ENCODE measurements at places on chromosomes 3 and 15. TPM values are rescaled to one million over a fixed set of nuclear protein-coding genes. Genes with fewer than 3 reads are reported as not detected.
A peak's percentile ranks its signal among the peaks of the same experiment; 100 is the strongest.

Gene TM4SF4
- not detected for total RNA-seq

Gene IL17RE
- total RNA-seq: 1.1 TPM

Gene GOLGA8S
- 1.2 TPM for total RNA-seq

Gene REC114
- not detected for total RNA-seq

Gene SQOR
- 65.6 TPM for total RNA-seq

Gene TNNC1
- 3.2 TPM for total RNA-seq

DNA sequence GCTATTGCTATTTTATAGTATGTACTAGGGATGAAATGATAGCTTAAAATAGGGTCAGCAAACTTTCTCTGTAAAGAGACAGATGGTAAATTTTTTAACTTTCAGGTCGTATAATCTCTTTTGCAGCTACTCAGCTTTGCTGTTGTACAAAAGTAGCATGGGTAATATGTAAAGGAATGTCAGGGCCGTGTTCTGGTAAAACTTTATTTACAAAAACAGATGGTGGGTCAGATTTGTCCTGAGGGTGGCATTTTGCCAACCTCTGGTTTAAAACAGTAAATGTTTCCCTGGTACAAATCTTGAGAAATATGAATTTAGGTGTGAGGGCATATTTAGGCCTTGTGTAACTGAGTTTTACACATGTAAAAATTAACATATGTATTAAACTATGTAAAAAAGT lies 18.6 kb downstream of the NMD3 start:
- H3K36me3 ChIP-seq: peaks cover 27% of the 10 kb centered on the region
- peaks cover 4% of the 10 kb centered on the region for H3K4me1 ChIP-seq
- H3K27ac ChIP-seq: no peak overlapping the region
- no peak for DNase-seq
- no peaks in the 10 kb centered on the region for H3K27me3 ChIP-seq

- H3K4me1 ChIP-seq: peaks cover 1% of the 10 kb centered on the region
- no peak for DNase-seq
- H3K4me3 ChIP-seq: no peak overlapping the region
- no peaks in the 10 kb centered on the region for H3K27me3 ChIP-seq
- H3K36me3 ChIP-seq: no peaks in the 10 kb centered on the region
Measured at GRCh38 chr3:79521221-79521848, 246.5 kb downstream of the ROBO1 start.

DNA sequence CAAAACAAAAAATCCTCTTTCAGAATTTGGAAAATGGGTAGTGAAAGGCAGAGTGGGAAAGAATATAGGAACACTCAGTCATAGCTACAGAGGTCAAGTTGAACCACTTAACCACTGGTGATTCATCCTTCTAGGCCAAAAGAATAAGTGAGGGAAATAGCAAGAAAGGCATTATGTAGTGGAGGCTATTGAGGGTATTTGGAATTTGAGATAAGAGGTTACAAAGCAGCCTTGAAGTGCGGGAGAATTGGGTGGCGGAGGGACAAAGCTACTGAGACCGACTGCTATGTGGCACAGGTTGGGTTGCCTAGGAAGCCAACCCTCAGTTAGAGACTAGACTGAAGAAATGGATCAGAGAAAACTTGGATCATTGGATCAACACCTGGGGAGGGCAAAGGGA lies 109.5 kb downstream of the SYNPR start:
- H3K27me3 ChIP-seq: no peaks in the 10 kb centered on the region
- no peak for DNase-seq
- H3K4me1 ChIP-seq: no peaks in the 10 kb centered on the region
- no peak overlapping the region for H3K4me3 ChIP-seq
- H3K36me3 ChIP-seq: no peaks in the 10 kb centered on the region

GRCh38 chr3:23877329-23877980 lies 39.3 kb downstream of the NKIRAS1 start:
- H3K27me3 ChIP-seq: no peaks in the 10 kb centered on the region
- no peak for DNase-seq
- peaks cover 13% of the 10 kb centered on the region for H3K4me1 ChIP-seq
- no peak overlapping the region for H3K27ac ChIP-seq

GRCh38 chr3:174126990-174127758 lies 729.6 kb downstream of the NLGN1 start:
- H3K4me1 ChIP-seq: no peaks in the 10 kb centered on the region
- DNase-seq: no peak
- no peak overlapping the region for H3K4me3 ChIP-seq
- no peaks in the 10 kb centered on the region for H3K36me3 ChIP-seq
- no peaks in the 10 kb centered on the region for H3K27me3 ChIP-seq
- H3K27ac ChIP-seq: no peak overlapping the region

GRCh38 chr15:38864827-38865581 lies 300.4 kb upstream of the RASGRP1 start:
- no peak overlapping the region for H3K27ac ChIP-seq
- no peaks in the 10 kb centered on the region for H3K36me3 ChIP-seq
- H3K27me3 ChIP-seq: peaks cover 12% of the 10 kb centered on the region
- H3K4me1 ChIP-seq: peaks cover 3% of the 10 kb centered on the region
- no peak for DNase-seq

DNA sequence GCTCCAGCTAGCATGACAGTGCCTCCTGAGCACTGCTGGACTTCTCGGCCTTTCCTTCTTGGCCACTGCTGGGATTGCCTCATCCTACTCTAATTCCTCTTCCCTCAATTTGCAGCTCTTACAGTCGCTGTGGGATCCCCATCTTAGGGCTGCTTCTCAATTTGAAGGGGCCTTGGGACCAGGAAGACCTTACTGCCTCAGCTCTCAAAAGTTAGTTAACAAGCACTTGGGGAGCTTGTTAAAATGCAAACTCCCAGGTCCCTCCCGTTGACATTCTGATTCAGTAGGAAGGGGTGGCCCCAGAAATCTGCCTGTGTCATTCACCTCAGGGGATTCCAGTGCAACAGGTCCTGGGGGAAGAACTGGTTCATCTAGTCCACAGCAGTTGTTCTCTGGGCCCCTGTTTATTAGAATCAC lies 14.8 kb downstream of the BDH1 start:
- H3K4me1 ChIP-seq: no peaks in the 10 kb centered on the region
- no peak overlapping the region for H3K27ac ChIP-seq
- peaks cover 48% of the 10 kb centered on the region for H3K36me3 ChIP-seq

DNA sequence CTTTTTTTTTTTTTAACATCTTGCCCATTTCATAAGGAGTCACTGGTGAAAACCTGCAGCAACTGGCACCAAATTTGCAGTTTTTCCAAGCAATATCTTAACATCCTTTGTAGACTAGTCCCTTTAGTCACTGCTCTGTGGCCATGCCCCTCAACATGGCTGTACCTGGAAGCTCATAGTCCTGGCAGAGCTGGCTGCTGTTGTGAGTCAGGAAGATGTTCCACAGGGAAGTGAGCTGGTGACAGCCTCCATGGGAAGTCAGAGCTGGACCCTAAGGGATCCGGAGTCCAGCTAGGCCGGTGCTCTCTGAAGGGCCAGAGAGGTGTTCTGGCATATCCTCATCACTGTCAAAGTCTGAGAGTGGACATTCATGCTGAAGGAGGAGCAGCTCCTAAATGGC lies 99.3 kb upstream of the ZBED2 start:
- no peaks in the 10 kb centered on the region for H3K27me3 ChIP-seq
- no peak overlapping the region for H3K27ac ChIP-seq
- DNase-seq: no peak
- no peak overlapping the region for H3K4me3 ChIP-seq
- peaks cover 8% of the 10 kb centered on the region for H3K36me3 ChIP-seq

DNA sequence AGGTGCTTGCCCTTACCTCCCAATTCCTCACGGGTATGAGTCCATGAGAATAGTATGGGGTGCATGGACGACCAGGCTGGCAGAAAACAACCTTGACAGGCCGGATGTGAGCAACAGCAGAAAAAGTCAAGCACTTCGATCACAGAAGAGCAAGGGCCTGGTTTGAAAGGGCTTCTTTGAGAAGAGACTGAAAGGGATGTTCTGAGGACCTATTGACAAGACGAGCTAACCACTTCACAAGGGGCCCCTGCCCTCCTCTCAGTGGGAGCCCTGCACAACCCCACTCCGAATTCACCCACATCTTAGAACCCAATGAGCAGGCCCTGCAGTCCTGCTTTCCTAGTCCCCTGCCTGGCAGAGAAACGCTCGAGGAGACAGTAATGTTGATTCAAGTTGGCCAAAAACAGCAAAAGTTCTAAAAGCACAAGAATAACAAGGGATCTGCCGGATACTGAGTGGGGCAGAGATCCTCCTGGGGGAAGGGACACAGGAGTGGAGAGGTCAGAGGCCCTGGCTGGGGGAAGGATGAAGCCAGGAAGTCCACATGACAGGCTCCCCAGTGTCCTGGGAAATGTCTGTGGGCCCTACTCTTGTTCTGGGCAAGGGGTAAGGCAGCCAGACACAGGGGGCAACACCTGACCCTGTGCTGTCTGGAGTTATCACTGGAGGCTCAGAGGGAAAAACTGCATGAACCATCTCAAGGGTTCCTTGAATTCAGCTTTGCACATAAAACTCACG lies 14.8 kb upstream of the CX3CR1 start:
- no peaks in the 10 kb centered on the region for H3K27me3 ChIP-seq
- peak overlapping the region; percentile 79 for H3K27ac ChIP-seq
- H3K4me3 ChIP-seq: peak overlapping the region; percentile 15
- peak; percentile 46 for DNase-seq
- H3K4me1 ChIP-seq: peaks cover 27% of the 10 kb centered on the region
